ENCODE measurements at places on chromosomes 1 and 21.

GRCh38 chr1:14553711-14554110 is 44.8 kb upstream of the KAZN start:
- no peak overlapping the region for H3K4me3 ChIP-seq
- peaks cover 9% of the 10 kb centered on the region for H3K27me3 ChIP-seq
- no peak overlapping the region for H3K27ac ChIP-seq
- H3K4me1 ChIP-seq, result no peaks in the 10 kb centered on the region

DNA sequence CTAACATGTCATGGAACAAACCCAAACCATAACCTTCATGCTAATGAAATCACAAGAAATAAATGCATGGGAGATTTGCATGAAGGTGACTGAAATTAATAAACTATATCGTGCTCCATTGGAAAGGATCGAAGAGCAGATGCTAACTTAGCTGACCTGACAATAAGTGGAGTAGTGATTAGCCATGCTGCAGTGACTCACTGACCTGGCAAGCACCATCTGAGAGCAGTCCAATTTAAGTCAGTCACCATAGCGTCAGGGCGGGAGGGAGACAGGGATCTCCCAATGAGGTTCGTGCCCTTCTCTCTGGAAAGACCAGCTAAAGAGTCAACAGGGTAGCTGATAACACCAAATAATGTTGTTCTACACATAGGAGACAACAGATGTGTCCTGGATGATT is 21.5 kb downstream of the OLIG2 start:
- DNase-seq, result no peak
- no peak overlapping the region for H3K27ac ChIP-seq
- H3K36me3 ChIP-seq, result no peaks in the 10 kb centered on the region
- no peak overlapping the region for H3K4me3 ChIP-seq
- H3K27me3 ChIP-seq, result peaks cover 70% of the 10 kb centered on the region
- no peaks in the 10 kb centered on the region for H3K4me1 ChIP-seq

DNA sequence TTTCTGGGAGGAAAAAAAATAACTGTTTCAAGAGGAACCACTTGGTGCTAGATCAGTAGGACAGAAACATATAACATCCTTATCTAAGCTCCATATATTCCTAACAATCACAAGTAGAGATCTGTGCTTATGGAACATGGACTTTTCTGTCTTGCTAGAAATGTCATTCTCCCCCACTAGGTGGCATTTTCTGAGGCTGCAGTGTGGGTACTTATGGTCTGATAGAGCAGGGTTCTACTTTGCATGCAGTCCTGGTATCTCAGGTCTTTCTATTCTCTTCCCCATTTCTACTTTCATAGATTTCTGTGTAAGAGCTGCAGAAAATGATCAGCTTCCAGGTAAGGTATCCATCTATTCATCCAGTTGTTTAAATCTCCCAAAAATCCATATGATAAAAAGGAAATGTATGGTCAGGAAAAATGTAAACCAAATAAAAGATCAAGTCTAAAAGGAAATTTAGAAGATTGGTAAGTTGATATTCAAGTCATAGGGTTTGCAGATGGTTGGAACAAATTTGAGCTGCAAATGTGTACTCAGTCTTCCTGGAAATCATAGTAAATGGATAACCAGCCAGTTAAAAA is 1.5 kb downstream of the ZNF684 start:
- H3K27ac ChIP-seq, result no peak overlapping the region
- peaks cover 22% of the 10 kb centered on the region for H3K4me1 ChIP-seq
- no peak overlapping the region for H3K4me3 ChIP-seq
- H3K36me3 ChIP-seq, result peaks cover 13% of the 10 kb centered on the region
- H3K27me3 ChIP-seq, result no peaks in the 10 kb centered on the region
- DNase-seq, result peak; percentile 48

DNA sequence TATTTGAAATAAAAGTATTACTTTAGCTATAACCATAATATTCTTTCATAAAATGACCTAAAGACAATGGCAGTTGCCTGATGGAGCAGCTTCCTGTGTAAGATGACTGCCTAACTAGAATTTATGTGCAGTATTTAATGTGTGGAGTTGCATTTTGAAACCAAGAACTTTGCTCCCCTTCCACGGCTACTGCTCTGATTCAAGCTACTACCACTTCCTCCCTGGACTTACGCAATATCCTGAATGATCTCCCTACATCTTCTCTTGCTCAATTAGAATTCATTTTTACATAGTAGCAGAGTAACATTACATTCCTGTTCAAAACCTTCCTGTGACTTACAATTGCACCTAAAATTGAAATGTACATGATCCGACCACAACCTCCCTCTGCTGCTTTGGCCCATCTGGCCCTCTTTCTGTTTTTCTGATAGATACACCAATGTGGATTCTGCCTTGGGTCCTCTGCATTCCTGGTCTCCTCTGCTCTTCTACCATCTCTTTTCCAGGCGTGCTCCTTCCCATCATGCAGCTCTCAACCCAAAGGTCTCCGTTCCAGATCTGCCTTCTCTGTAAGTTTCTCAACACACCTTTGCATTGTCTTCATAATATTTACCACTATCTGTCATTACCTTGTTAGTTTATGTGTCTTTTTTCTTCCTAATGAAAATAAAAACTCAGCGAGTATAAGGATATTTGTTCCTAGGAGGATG is 47.4 kb upstream of the USP25 start:
- H3K27ac ChIP-seq, result peak overlapping the region; percentile 66
- H3K4me1 ChIP-seq, result peaks cover 20% of the 10 kb centered on the region
- no peak for DNase-seq
- no peak overlapping the region for H3K4me3 ChIP-seq
- no peaks in the 10 kb centered on the region for H3K27me3 ChIP-seq

- no peaks in the 10 kb centered on the region for H3K4me1 ChIP-seq
- no peak overlapping the region for H3K4me3 ChIP-seq
- H3K27me3 ChIP-seq, result no peaks in the 10 kb centered on the region
Measured at GRCh38 chr1:65209005-65209885, 61.2 kb downstream of the AK4 start.

DNA sequence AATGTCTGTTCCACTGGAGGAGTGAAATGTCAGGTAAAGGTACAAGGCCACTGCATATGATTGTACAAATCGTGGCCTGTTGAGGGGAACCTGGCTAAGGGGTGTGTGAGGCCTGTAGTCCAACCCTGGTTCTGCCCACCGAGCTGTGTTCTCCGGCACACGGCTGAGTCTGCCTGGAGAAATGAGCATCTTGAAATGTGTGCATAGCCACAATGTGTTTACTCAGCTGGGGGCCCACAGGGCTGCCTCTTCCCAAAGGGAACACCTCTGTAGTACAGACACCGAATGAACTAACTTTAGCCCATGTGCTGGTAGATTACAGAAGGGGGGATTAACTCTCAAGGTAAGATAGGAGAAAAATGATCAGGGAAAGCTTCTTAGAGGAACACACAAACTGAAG is 30.2 kb downstream of the AK4 start:
- peaks cover 16% of the 10 kb centered on the region for H3K36me3 ChIP-seq
- no peak for DNase-seq
- H3K4me1 ChIP-seq, result peaks cover 88% of the 10 kb centered on the region
- H3K27me3 ChIP-seq, result no peaks in the 10 kb centered on the region
- H3K4me3 ChIP-seq, result peak overlapping the region; percentile 29
- peak overlapping the region; percentile 36 for H3K27ac ChIP-seq

Data from Calu3 (cell line).